ENCODE measurements at places on chromosomes 6 and 20.

DNA sequence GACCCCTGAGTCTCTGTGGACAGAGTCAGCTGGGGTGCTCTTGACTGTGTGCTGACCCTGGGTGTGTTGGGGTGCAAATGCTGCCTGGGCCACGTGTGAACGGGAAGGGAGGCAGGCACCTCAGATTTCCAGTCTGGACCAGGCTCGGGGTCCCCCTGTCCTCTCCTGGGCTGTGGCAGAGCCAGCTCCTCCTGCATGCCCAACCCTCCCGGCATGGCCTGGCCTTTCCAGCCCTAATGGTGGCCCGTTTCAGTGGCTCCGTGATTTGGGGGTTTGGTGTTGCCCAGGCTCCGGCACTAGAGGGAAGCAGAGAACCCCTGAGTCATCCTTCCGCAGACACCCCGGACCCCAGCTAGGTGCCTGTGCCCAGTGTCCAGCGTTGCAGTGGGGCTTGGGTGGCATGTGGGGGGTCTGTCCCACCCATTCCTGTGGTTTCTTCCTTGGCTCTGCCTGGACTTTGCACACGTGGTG lies 9.1 kb downstream of the RBM38 start:
- DNase-seq, result no peak

DNA sequence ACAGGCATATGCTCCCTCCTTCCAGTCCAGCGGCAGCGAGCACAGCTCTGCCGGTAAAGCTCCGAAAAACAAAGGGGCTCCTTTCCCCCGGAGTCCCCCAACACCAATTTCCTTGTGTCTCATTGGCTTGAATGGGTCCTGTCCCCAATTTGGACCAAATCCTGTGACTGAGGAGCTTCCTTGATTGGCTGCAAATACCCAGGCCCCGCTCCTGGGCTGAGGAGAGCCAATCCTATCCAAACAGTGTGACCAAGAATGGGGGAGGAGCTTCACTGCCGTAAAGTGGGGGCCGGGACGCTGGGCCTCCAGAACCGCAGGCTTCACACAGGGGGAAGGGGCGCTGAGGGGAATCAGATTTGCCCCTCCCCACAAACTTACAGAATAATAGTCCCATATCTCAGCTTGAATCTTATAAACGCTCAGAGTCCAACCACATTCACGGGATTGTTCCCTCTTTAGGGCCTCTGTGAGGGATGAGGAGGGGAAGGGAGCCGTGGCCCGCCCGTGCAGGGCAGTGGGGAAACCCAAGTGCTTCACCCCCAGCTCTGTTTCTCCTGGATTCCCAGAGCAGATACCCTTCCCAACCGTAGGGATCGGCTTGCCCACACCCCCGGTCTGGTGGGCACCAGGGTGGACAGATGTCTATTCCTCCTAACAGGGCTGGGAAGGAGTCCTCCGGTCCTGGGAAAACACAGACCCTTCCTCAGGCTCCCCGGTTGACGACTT lies 141.0 kb upstream of the MLN start:
- no peak for DNase-seq

GRCh38 chr6:3501826-3502500 lies 45.1 kb upstream of the SLC22A23 start:
- DNase-seq, result no peak

DNA sequence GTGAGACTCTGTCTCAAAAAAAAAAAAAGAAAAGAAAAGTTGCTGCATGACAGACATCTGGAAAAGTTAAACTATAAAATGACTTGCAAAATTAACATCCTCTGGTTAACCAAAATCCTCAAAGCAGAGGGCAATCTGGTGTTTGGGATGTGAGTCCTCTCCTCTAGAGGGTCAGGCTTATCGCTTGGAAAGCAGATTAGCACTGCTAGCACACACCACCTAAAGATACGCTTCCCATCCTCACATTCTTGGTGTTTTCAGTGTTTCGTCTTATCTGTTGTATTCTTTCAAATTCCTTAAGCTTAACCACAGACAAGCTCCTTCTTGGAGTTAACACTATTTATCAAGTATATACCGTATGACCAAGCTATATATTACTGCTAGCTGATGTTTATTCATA lies 198.0 kb downstream of the SOX4 start:
- no peak for DNase-seq

Data from activated naive CD4-positive, alpha-beta T cell treated with anti-CD3 and anti-CD28 coated beads, Interleukin-2, amount 50 U/mL, for 72 hours (primary cell).